ENCODE measurements at places on chromosomes 1 and 21.

DNA sequence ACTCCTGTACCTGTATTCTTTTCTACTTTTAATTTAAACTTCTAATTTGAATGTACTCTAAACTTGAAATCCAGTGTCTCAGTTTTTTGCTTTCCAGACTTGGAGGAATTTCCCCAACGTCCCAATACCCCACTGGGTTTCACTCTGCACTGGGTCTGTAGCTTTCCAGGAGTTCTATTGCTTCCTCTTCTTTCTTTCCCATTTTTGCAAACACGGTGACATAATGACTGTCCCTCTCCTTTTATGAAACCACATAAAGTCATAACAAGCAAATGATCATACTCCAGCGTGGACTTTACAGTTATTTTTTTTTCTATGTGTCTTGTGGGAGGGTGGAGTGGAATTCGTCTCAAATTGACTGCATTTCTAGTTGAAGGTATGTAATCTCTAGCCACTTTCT is 97.1 kb downstream of the FASLG start:
- DNase-seq = no peak

DNA sequence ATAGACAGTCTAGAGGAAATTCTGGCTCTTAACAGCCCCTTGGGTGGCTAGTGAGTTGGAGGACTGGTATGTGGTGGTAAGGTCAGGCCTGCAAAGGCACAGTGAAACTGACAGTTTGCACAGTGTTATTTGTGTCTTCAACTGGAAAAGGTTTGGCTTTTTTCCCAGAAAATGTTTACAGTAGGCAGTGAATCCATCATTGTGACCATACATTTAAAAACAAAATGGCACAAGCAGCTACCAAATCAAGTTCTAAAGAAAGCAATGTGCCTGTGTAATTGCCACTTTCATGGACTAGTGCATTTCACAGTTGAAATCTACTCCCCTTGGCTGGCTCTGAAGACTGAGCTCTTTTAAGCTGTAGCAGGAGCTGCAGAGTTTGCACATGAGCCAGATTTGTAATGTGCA is 24.8 kb downstream of the ATPAF1 start:
- peak; percentile 81 for DNase-seq

- no peak for DNase-seq
These were observed 37.2 kb downstream of the TTLL7 start for GRCh38 chr1:83961571-83962295.

- DNase-seq = no peak
These were observed 30.9 kb downstream of the SKI start for GRCh38 chr1:2258996-2259395.

- no peak for DNase-seq
These were observed 7.6 kb upstream of the SLC19A1 start for GRCh38 chr21:45549626-45550463.

GRCh38 chr1:184284900-184285299 is 101.9 kb upstream of the C1orf21 start:
- DNase-seq = no peak

DNA sequence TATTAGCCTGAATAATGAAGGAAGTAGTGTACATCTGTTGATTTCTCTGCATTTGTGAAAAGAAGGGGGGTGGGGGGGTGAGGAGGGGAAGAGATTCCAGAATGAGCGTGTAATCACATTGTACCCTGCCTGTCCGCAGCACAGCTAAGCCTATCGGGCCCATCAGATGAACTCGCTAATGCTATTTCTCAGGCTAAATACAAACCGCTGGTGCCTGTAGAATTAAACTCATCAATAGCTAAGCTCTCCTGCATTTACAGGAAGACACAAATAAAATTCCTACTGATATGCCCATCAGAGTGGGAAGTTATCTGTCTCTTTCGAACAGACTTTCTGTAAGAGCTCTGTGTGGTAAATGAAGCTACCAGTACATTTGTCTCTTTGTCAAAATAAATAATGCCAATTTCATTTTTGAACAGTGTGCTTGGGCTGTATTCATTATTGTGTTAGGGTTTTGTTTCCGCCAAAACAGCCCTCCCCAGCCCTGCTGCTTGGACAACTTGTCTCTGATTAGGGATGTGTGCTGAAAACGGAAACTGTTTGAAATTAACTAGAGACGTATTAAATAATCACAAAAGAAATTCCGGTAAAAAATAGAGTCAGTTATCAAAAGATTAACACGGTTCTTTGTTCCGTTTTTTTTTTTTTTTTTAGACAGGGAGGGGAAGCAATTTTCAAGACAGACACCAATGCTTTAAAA is 305.4 kb downstream of the TTLL7 start:
- DNase-seq = peak; percentile 5

DNA sequence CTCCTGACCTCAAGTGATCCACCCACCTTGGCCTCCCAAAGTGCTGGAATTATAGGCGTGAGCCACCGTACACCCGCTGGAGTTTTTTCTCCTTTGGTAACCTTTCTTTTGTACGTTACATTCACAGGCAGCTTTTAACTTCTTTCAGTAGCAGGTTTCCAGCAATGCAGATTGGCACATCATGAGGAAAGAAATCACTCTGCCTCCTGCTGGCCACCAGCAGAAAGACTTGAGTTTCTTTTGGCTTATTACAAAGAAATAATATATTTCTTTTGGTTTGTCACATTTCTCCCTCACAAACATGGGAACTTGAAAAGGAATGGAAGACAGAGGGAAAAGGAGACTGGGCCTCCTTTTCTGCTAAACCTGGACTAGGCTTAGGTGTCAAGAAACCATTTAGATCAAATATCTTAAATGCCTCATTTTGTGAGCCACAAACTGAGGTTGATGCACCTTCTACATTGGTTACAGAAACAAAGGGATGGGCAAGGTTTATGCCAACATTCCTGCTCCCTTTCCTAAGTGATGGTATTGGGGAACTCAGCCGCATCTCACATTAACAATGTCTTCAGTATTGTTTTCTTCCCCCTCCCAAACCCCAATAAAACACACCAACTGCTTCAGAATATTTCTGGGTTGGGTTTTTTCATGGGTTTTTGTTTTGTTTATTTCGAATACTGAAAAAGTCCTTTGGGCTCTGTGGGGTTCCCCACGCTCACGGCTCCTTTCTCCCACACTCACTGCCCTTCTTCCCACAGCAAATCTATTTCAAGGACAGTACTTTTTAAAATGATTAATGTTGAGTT is 7.7 kb downstream of the ENSA start:
- DNase-seq = no peak

GRCh38 chr1:83964153-83964552 is 34.8 kb downstream of the TTLL7 start:
- DNase-seq = no peak

DNA sequence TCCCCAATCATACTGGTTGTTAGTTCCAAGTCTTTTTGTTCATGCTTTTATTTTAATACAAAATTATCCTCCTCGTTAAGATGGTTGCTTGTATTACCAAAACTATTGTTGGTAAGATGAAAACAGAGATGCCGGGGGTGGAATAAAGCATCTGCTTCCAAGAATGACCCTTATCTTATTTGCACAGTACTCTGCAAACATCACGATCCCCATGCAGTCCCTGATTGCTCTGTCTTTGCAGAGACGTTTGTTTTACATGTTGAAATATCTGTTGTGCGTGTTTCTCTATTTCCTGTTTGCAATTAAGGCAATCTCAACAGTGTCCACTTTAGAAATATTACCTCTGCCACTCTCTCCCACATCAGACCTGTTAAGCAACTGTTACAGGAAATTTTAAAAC is 141.3 kb upstream of the NCAM2 start:
- DNase-seq = no peak

- DNase-seq = no peak
These were observed 70.7 kb downstream of the RPE65 start for GRCh38 chr1:68379085-68379478.

GRCh38 chr1:85229574-85230097 is 28.8 kb upstream of the SYDE2 start:
- no peak for DNase-seq

GRCh38 chr1:160630523-160631451 is 16.1 kb downstream of the SLAMF1 start:
- DNase-seq = no peak

Measured in kidney glomerular epithelial cell (primary cell).